ENCODE measurements at places on chromosomes 6 and 20.

GRCh38 chr6:141764388-141764787 is 368.3 kb upstream of the GJE1 start:
- no peak for DNase-seq

GRCh38 chr6:53335224-53335994 is 13.3 kb downstream of the ELOVL5 start:
- no peak for DNase-seq

DNA sequence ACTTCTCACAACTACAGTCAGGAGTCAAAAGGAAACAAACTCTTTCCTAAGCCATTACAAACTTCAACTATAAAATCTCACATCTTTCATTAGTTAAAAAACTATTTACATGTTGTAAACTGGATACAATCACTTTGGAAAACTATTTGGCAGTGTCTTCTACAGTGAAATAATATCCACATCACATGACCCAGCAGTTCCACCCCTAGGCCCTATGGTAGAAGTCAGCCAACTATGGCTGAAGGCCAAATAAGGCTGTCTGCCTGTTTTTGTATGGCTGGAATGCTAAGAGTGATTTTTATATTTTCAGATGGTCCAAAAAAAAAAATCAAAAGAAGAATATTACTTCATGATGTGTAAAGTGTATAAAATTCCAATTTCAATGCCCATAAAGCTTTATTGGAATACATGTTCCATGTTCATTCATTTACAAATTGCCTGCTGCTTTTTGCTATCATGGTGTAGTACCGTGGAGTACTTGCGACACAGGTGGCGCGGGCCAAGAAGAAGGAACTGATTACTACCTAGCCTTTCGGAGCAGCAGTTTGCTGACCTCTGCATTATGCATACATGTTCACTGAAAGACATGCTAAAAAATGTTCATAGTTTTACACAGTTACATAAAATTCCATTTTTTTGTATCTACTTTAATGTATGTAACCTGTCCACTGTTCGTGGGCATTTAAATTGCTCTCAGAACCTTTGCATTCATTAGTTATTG is 129.0 kb downstream of the KIF16B start:
- no peak for DNase-seq

GRCh38 chr20:13458860-13459451 is 179.8 kb downstream of the TASP1 start:
- DNase-seq: peak; percentile 12

DNA sequence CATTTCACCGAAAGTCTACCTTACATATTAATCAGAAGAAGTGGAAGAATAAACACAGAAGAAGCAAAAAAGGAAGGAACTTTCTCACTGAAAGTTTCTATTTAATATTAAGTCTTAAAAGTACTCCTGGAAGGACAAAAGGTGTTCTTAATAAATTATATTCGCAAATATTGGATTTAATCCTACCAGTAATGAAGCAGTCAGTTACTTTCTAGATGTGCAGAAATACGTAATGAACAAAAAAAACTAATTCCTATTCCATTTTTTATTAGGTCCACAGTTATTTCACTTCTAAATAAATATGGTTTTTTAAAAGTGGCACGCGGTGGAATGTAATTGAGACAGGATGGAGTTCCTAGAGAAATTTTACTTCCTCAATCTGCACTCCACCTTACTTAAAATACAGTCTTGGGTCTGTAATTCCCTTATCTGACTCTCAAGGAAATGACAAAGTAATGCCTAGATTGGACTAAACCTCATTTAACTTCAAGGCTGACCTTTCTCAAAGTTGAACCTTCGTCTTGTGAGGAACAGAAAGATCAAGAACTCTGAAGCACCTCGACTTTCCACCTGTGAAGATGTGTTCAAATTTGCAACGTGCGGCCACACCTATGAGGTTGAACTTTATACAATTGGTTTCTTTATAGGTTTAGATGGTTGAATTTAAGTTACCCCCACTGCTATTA is 1.1 kb upstream of the TRAM2 start:
- no peak for DNase-seq

DNA sequence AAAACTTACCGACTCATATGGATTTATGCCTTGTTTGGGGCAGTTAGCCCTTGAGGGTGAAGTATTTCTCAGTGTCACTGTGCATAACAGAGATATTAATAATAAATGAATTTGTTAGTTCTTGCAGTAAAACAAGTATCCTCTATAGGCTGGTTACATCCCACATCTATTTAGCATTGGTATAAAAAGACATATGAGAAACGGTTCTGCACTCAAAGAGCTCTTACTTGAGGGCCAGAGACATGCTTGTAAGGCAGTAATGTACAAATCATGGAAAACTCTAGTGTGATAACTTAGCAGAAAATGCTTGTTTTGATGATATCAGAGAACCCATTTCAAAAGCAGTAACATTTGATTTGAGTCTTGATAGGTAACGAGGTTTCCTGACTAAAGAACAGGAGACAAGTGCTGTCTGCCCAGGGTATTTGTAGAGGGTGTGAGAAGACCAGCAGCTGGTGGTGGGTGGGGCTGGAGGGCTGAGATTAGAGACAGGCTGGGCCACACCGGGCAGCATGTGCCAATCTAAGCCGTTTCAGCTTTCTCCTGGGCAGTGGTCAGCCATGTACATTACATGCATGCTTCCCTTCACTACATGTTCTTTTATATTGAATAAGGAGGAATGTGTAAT is 46.3 kb downstream of the TULP4 start:
- no peak for DNase-seq

DNA sequence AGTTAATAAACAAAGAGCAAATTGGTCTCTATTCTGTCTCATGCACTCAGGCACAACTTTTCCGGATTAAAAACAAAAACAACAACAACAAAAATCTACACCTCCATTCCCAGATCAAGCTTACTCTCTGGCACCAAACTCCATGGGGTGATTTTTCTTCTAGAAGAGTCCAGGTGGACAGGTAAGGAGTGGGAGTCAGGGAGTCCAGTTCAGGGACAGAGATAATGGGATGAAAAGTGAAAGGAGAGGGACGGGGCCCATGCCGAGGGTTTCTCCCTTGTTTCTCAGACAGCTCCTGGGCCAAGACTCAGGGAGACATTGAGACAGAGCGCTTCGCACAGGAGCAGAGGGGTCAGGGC is 437 bp upstream of the HLA-A start:
- DNase-seq: no peak

DNA sequence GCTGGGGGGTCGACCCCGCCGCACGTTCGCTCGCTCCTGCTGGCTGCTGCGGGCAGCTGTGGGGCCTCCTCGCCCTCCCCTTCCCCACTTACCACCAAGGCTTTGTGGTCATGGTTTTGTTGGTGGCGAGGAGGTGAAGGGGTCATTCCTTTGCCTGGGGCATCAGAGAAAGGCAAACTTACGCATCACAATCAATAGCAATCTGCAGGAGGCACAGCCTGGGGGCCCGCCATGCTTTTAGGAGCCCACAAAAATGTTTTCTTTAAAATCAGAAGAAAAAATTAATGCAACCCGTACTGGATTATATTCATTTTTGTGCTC is 137.0 kb downstream of the IMPG1 start:
- no peak for DNase-seq

GRCh38 chr6:1724616-1725015 is 114.9 kb downstream of the FOXC1 start:
- DNase-seq: no peak

GRCh38 chr6:802701-803100 is 109.8 kb upstream of the EXOC2 start:
- DNase-seq: no peak

DNA sequence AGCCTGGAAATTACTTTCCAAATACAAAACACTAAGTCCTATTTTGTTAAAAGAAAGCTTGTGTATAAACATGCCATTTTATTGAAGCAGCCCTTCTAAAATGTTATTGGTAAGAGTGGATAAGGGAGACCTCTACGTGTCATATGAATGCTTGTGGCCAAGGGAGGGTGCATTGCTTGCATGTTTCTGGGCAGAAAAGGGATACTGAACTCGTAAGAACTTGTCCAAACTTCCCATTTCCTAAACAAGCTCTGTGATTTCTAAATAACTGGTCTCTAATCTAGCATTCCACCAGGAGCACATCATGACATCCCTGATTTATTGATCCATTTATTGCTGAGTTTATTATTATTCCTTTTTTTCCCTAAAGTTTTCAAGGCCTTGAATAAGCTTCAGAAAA is 474.1 kb downstream of the CD109 start:
- DNase-seq: no peak

- no peak for DNase-seq
Observed at GRCh38 chr6:110548110-110548847, 71.9 kb upstream of the SLC22A16 start.

Measured in CMK (cell line).